ENCODE measurements at places on chromosomes 7 and 10. TPM values are rescaled to one million over a fixed set of nuclear protein-coding genes. Genes with fewer than 3 reads are reported as not detected.

The XPNPEP1 gene
- total RNA-seq: 88.9 TPM

The HECTD2 gene
- total RNA-seq: 80.8 TPM

The MOGAT3 gene
- not detected for total RNA-seq

The STAG3 gene
- 0.78 TPM for total RNA-seq

The KIF11 gene
- 7.3 TPM for total RNA-seq

The ATG9B gene
- 1.9 TPM for total RNA-seq

The LLCFC1 gene
- not detected for total RNA-seq
